ENCODE measurements at places on chromosomes 13 and 19.

DNA sequence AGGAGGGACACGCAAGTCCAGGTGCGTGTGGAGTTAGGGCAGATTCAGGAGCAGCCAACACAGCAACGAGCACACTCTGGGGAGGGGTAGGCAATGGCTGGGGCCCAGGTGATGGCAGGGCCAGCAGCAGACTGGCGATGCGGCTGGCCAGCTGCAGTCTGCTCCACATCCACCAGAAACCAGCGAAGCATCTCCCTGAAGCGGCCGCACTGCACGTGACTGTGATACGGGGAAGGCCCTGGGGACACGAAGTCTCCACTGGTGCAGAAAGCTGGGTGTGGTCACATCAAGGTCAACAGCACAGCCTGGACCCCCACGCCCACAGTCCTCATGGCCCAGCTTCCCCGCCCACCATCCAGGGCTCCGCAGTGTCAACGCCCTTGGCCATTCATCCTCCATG lies 21.3 kb upstream of the EPHX3 start:
- no peak for DNase-seq

DNA sequence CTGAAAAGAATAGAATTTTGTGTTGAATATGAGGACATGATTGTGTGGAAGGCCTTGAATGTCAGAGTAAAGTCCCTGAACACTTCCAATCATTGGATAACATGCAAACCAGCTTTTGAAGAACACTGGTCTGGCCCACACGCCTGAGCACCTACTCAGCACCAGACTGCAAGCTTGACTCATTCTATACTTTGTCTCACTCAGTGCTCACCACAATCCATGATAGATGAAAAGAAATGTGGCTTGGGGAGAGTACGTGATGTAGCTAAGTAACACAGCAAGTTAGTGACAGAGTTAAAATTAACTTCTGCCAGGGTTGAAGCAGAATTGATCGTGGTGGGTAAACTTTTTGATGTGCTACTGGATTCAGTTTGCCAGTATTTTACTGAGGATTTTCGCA lies 12.0 kb downstream of the DLEU7 start:
- DNase-seq: peak; percentile 43

DNA sequence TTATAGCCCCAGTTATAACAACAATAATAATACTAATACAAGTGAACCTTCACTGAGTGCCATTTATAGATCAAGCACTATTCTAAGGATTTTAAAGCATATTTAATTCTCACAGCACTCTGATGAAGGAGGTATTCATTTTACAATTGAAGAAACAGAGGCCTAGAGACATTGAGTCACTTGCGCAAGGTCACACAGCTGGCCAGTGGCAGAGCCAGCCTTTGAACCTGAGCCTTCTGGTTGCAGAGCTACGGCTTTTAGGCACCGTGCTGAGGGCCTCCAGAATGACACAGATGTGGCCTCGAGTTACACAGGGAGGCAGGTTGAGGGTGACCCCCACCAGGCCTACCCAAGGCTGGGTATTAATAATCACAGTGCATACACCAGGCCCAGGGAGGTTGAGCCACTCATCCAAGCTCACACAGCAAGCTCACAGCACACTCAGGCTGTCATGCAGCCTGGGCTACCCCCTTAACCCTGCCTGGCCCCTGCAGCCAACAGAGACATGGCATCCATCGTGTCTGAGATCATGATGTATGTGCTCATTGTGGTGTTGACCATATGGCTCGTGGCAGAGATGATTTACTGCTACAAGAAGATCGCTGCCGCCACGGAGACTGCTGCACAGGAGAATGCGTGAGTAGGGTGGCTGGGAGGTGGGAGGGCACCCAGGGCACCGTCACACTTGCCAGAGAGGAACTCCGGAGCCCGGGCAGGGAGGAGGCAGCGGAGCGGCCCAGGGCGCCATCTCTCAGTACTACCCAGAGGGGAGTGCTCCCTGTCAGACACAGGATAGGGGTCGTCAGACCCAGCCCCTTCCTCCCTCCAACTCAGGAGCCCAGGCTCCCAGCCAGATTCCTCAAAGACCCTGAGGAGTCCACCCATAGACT lies 2.7 kb upstream of the HPN start:
- DNase-seq: no peak

DNA sequence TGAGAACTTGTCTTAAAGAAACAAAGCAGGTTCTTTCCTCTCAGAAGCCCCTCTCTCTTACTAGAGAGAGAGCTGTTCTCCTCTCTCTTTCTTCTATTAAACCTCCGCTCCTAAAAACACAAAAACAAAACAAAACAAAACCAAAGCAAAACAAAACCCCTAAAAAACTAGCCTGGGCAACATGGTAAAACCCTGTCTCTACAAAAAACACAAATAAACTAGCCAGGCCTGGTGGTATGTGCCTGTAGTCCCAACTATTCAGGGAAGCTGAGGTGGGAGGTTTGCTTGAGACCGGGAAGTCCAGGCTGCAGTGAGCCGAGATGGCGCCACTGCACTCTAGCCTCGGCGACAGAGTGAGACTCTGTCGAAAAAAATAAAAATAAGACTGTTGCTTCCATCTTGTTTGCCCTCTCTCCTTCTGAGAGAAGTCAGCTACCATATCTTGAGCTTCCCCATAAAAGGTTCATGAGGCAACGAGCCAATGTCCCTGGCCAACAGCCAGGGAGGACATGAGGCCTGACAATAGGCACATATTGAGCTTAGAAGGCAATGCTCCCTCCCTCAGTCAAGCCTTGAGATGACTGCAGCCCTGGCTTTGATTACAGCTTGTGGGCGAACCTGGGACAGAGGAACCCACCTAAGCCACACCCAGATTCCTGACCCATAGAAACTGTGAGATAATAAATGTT lies 17.5 kb upstream of the FLT3 start:
- no peak for DNase-seq

DNA sequence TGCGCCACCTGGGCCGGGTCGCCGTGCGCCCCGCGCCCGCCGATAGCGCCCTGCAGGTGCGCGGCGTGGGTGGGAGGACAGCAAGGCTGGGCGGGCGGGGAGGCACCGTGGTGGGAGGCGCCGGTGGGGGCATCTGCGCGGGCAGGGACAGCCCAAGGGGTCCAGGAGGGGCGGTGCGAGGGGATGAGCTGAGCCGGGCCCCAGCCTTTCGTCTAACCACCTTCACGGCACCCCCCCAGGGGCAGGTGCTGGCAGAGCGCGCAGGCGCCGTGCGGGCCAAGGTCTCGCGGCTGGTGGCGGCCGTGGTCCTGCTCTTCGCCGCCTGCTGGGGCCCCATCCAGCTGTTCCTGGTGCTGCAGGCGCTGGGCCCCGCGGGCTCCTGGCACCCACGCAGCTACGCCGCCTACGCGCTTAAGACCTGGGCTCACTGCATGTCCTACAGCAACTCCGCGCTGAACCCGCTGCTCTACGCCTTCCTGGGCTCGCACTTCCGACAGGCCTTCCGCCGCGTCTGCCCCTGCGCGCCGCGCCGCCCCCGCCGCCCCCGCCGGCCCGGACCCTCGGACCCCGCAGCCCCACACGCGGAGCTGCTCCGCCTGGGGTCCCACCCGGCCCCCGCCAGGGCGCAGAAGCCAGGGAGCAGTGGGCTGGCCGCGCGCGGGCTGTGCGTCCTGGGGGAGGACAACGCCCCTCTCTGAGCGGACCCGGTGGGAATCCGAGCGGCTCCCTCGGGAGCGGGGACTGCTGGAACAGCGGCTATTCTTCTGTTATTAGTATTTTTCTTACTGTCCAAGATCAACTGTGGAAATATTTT lies 3.1 kb downstream of the KISS1R start:
- DNase-seq: peak; percentile 66

DNA sequence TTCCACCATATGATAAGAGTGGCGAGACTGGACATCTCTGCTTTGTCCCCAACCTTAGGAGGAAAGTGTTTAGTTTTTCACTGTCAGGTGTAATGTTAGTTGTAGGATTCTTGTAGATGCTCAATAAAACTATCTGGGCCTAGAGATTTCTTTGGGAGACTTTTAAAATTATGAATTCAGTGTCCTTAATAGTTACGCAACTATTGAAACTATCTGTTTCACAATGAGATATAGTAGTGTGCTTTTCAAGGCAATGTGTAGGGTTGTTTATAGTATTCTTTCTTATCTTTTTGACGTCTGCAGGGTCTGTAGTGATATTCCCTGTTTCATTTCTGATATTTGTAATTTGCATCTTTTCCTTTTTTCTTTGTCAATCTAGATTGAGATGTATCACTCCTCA lies 33.2 kb upstream of the F7 start:
- no peak for DNase-seq

GRCh38 chr13:45538382-45538781 lies 73.6 kb downstream of the COG3 start:
- no peak for DNase-seq

GRCh38 chr13:75303263-75303662 lies 178.7 kb downstream of the TBC1D4 start:
- DNase-seq: no peak

DNA sequence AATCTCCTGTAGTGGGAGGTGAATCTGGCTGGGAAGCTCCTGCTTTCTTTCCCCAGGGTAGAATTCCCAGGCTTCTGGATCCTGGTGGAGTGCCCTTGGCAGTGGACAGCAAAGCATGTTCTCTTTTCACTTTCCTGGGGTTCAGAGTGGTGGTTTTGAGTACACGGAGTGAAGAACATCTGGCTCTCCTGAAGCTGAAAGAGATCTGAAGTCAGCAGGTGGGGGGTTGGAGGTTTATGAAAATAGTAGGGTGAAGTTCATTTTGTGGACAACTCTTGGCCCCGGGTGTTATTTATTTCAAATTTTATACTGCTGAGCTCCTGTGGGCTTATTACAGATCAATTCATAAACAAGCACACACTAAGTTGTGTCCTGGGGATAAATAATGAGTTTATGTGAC lies 497.3 kb downstream of the KLF5 start:
- DNase-seq: no peak

DNA sequence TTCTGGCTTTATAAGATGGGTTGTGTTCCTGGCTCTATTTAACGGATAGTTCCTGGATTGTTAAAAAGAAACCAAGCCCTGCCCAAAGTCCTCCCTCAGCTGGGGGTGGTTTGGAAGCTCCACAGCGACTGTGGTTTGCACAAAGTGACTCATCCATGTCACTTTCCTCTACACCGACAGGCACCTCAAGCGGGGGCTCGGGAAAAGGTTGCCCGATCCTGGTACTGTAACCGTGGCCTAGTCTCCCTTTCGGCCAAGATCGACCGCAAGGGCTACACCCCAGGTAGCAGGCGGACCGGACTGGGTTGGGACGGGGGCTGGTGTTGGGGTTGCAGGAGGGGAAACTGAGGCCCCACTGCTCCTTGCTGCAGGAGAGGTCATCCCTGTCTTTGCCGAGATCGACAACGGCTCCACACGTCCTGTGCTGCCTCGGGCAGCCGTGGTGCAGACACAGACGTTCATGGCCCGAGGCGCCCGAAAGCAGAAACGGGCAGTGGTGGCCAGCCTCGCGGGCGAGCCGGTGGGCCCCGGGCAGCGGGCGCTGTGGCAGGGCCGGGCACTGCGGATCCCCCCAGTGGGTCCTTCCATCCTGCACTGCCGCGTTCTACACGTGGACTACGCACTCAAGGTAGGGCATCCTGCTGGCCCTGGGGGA lies 1.6 kb downstream of the ARRDC2 start:
- peak; percentile 49 for DNase-seq

DNA sequence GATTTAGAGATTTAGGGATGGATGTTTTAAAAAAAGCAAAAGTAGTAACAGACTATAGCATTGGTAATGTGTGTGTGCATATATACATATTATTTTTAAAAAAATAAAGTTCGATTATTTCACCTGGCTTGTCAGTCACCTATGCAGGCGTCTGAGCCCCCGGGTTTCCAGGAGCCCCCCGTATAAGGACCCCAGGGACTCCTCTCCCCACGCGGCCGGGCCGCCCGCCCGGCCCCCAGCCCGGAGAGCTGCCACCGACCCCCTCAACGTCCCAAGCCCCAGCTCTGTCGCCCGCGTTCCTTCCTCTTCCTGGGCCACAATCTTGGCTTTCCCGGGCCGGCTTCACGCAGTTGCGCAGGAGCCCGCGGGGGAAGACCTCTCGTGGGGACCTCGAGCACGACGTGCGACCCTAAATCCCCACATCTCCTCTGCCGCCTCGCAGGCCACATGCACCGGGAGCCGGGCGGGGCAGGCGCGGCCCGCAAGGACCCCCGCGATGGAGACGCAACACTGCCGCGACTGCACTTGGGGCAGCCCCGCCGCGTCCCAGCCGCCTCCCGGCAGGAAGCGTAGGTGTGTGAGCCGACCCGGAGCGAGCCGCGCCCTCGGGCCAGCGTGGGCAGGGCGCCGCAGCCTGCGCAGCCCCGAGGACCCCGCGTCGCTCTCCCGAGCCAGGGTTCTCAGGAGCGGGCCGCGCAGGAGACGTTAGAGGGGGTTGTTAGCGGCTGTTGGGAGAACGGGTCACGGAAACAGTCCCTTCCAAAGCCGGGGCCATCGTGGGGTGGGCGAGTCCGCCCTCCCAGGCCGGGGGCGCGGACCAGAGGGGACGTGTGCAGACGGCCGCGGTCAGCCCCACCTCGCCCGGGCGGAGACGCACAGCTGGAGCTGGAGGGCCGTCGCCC lies 840 bp upstream of the CCNA1 start:
- no peak for DNase-seq

DNA sequence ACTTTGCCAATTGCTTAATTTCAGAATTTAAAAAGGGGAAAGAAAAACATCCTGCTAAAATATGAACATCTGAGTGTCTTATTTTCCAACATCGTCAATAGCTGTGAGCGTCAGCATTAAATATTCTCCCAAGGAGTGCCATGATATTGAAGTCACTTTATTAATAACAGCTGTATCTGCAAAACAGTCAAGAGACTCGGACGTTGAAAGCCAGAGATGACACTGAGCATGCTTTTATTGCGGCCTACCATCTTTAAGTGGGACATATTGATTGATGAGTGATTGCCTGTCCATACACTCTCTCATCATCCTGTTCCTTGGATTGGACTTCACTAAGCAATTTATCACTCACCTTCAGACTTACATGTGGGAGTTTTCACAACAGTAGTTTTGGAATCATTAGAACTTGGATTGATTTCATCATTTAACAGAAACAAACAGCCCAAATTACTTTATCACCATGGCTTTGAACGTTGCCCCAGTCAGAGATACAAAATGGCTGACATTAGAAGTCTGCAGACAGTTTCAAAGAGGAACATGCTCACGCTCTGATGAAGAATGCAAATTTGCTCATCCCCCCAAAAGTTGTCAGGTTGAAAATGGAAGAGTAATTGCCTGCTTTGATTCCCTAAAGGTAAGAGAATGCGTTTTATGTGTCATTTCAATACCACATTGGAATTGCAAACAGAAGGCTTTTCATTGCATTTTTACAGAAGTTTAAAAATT lies 53.8 kb downstream of the MBNL2 start:
- no peak for DNase-seq

GRCh38 chr19:31075146-31075655 lies 274.0 kb downstream of the TSHZ3 start:
- DNase-seq: no peak

GRCh38 chr13:98100481-98100880 lies 42.4 kb upstream of the FARP1 start:
- DNase-seq: no peak

- no peak for DNase-seq
Measured at GRCh38 chr13:33817513-33817900, 442 bp upstream of the RFC3 start.
